ENCODE measurements at places on chromosomes 5 and 9. TPM values are rescaled to one million over a fixed set of nuclear protein-coding genes. Genes with fewer than 3 reads are reported as not detected.

The SLC6A19 gene
- not detected for total RNA-seq

The PCDHA3 gene
- not detected for total RNA-seq

The CNOT6 gene
- 19.0 TPM for total RNA-seq

The EGFL7 gene
- not detected for total RNA-seq

The REEP2 gene
- not detected for total RNA-seq

The TRIO gene
- 19.5 TPM for total RNA-seq

GRCh38 chr9:12697719-12698118 is 4.5 kb downstream of the TYRP1 start:
- no peak for DNase-seq

DNA sequence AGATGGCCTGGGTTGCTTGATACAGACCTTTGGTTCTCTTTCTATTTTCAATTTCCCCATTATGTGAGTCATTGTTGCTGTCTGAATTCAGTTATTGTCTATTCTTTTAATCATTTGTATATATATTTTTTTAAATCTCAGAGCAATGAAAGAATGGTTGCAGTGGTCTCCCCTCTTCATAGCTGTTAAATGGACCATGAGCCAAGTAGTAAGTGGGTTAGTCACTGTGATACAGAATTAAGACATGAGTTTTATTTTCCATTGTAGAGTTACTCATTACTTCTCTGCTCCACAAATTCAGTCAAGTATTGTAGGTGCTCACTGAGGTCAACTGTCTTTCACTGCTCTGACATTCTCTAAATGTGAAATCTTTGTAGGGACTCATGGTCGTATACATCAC is 174.6 kb upstream of the GRAMD2B start:
- DNase-seq, result no peak

DNA sequence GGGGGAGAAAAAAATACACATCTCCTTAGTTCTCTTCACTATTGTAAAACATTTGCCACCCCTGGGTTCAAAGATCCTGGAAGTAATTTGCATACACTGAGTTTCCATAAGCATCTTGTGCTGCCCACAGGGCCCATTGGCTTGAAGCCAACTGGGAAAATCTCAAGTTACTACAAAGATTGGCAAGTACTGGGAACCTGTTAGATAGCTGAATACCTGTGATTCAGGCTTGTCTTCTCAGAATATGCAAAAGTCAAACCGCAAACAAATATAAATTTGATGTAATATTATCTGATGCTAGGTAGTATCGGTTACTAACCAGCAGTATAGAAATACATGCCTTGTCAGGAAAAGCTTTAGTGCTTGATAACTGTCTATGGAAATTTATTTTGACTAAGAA is 156.9 kb upstream of the FST start:
- DNase-seq, result no peak

GRCh38 chr5:148336704-148337435 is 1.5 kb downstream of the SPINK9 start:
- no peak for DNase-seq

DNA sequence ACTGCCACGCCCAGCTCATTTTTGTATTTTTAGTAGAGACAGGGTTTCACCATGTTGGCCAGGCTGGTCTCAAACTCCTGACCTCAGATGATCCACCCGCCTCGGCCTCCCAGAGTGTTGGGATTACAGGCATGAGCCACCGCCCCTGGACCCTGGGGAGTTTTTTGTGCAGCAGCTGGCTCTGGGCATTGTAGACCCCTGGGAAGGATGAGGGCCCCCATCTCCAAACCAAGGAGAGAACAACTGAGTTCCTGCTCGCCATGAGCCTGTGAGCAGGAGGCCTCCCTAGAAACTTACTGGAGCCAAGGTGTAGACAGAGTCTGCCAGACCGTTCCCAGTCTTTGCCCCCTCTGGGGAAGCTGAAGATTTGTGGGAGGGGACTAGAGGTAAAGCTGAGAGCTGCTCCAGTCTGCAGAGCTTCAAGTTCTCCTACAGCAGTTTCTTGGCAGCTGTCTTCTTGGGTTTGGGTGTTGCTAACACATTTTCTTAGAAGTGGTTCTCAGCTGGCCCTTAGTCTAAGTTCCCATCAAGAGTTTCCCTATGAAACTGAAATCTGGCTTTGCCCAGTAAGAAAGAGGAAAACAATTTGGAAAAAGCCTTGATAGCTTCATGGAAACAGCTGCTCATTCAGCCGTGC is 12.4 kb downstream of the NUDT2 start:
- no peak for DNase-seq

GRCh38 chr9:133148199-133149129 is 15.2 kb downstream of the GBGT1 start:
- peak; percentile 65 for DNase-seq

DNA sequence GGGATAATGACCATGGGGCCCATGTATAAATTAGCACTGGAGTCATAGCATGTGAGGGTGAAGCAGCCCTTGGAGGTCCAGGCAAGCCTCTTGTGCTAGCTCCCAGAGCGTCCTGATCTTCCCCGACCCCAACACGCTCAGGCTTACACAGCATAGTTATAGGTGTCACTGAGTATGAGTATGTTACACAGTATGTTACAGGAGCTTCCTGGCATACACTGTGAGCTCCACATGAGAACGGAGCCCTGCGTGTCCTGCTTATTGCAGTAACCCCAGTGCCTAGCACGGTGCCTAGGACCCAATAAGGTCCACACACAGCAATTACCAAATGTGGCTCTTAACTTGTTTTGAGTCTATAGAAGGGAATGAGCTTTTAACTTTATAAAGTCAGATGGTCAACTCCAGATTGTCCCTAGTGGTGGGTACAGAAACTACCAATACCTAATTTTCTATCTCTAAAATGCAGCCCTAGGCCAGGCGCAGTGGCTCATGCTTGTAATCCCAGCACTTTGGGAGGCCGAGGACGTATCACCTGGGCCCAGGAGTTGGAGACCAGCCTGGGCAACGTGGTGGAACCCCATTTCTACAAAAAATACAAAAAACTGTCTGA is 64.1 kb downstream of the PLAC8L1 start:
- no peak for DNase-seq

DNA sequence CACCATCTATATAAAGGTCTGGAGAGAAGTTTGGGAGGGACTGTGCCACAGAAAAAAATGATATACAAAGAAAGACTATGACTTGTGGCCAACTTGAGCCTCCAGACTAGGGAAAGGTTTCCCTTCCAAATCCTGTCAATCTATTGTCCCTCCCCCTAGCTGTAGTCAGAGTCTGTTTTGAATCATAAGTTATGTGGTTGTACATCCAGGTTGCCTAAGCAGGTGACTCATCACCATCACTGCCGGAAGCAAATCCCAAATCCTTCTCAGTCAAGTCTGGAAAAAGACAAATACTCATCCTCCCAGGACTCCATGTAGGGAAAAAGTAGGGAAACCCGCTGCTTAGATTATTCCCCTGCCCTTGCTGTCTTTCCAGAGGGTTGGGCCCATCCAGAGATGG is 235.7 kb downstream of the CDK5RAP2 start:
- DNase-seq, result no peak

- no peak for DNase-seq
Observed at GRCh38 chr5:142461028-142461590, 136.3 kb upstream of the SPRY4 start.

DNA sequence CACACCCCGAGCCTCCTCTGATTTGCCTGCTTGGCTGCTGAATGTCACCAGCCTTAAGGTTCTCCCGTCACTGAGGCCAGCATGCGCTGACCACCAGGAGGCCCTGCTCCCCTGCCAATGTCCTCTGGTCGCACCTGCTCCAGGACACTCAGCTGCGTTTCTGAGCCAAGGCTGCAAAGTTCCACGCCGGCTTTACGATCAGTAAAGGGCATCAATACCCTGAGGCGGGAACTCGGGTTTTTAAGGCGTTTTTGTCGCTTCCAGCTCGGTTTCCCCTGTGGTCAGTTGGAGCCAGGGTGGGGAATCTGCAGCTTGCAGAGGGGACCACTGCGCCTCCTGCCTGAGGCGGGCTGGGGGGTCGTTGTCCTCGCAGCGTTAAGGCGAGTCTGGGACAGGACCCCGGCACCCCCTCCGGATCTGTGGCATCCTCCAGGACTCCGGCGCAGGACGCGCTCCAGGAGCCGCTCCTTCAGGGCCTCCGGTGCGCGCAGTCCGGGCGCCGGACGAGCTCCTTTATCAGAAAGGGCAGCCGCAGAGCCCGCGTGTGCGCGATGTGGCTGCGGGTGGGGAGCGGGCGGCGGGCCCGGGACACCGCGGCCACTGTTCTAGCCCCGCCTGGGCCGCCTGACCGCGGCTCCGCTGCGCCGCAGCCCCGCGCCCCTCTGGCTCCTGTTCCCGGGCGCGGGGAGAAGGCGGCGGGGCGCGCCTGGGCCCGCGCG is 24.1 kb upstream of the FLT4 start:
- no peak for DNase-seq

GRCh38 chr5:88824892-88825583 is 57.9 kb downstream of the MEF2C start:
- DNase-seq, result no peak
